ENCODE measurements at places on chromosomes 6 and 20.

DNA sequence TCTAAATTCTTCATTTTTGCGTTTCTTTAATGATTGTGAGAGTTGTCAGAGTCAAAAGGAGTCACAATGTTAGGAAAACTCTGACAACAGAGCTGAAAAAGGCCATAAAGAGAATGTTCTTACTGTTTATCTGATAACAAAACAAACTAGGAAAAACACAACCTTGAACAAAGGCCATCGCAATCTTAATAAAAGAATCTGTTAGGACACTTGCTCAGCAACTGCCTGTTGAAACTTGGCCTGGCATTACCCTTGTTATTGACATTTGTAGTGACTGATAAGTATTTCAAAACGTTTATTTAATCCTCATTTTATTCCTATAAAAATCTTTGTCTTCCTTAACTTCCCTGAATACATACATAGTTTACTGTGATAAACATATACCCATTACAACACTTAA, 15.7 kb downstream of the GSTA1 start:
- no peak for DNase-seq

DNA sequence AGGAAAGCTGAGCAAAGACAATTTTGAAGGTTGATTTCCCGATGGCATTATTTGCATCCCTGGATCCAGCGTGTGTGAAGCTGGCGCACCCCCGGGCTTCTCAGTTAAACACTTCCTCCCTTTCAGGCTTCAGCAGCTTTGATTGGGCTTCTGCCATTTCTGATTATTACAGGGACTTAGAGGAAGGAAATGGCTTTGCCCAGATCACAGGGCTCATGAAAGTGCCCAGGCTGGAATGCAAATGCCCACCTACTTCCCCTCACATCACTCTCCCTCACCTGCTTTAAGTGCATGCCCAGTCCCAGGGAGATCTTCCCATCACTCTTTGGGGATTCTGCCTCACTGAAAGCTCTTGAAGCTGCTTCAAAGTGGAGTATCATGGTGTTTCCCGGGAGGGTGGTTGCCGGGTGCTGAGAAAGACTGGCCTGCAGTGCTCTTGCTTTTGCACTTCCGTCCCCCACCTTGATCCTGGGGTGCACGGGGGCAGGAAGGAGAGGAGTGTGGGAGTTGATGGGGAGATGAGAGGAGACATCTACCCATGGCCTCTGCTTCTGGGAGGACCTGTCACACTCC, 28.3 kb downstream of the PHACTR3 start:
- no peak for DNase-seq

DNA sequence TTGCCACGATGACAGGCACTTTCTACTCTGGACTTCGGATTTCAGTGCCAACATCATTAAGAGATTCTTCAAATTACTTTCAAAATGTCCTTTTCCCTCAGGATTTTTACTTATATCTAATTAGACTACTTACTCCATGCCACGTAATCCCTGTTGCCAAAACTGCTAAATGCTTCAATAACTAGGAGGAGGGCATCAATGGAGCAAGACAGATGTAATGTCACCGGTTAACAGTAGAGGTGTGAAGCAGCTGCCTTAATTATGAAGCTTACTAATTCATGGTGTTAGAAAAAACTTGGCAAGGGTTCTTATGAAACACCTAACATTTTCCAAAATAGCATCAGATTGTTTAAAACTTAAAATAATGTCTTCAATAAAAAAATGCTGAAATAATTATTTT, 111.2 kb upstream of the SIM1 start:
- no peak for DNase-seq

DNA sequence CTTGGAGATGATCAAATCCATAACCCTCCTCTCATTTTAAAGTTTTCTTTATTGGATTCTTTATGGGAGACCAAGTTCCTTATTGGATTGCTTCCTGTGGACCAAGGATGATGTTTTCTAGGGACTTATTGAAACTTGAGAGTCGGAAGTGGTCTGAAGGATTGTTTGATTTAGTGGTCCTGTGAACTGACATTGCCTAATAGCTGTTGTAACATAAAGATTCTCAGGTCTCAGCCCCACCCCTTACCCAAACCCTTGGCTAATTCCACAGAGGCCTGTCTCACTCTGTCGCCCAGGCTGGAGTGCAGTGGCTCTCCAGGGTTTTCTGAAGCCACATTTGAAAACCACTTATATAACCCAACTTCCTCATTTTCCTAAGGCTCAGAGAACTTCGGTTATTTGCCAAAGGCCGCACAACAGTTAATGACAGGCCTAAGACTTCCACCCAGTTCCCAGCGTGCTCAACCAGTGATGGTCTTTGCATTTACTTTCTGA, 77.0 kb downstream of the ATXN1 start:
- DNase-seq = no peak

- no peak for DNase-seq
Measured at GRCh38 chr20:47466704-47467459, 34.8 kb upstream of the NCOA3 start.

DNA sequence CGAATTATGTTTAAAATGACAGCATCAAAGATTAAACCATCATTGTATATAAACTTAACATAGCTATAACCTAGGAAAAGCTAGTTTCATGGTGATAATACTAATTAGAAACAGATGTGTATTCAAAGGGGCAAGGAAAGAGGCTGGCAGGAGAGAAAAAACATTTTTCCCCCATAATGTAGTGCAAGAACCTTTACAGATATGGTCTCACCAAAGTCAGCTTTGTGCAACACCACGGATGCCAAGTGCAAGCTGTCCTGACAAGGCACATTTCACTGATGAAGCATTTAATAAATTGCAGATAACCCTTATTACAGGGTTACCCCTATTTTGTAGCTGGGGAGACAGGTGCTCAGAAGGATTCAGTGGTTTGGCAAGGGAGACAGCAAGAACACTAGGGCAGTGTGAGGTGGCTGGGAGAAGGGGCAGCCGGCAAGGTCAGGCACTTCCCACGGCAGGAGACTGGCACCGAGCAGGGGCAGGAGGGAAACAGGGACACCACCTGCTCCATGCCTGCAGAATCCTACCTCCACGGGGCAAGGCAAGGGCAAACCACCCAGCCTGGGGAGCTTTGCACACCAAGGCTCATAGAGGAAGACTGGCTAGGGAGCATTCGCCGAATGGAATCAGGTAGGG, 6.5 kb downstream of the RPS6KA2 start:
- no peak for DNase-seq

- no peak for DNase-seq
Measured at GRCh38 chr6:49142421-49143151, 320.5 kb downstream of the MMUT start.

DNA sequence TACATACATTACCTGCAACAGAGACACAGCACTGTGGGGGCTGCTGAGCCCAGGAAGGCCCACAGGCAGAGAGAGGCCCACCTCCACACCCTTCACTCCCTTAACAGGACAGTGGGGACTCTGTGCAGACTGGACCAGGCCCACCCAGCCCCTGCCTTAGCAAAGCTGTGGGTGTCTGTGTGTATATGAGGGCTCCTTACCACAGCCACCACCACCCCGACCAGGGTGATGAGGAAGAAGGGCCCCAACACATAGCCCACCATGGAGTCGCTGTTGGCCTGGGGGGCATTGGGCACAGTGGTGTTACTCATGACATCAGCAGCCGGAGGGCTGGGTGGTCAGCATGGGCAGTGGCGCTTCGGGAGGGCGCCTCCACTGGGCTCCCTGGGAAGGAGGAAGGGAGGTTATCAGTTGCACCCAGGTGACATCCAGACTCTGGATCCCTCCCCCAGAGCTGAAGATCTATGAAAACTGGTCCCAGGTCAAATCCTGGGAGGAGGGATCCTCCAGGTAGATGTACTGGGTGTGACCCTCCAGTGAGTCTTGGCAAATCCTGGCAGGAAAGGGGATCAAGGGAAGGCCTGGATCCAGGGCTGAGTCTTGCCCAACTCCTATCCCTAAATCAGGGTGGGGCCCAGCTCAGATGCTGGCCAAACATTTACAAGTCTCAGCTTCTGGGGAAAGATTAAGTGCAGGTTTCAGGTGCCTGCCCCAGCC, 1.2 kb downstream of the SMIM29 start:
- DNase-seq = no peak

GRCh38 chr20:61809006-61809770, 256.5 kb downstream of the TAF4 start:
- DNase-seq = no peak

DNA sequence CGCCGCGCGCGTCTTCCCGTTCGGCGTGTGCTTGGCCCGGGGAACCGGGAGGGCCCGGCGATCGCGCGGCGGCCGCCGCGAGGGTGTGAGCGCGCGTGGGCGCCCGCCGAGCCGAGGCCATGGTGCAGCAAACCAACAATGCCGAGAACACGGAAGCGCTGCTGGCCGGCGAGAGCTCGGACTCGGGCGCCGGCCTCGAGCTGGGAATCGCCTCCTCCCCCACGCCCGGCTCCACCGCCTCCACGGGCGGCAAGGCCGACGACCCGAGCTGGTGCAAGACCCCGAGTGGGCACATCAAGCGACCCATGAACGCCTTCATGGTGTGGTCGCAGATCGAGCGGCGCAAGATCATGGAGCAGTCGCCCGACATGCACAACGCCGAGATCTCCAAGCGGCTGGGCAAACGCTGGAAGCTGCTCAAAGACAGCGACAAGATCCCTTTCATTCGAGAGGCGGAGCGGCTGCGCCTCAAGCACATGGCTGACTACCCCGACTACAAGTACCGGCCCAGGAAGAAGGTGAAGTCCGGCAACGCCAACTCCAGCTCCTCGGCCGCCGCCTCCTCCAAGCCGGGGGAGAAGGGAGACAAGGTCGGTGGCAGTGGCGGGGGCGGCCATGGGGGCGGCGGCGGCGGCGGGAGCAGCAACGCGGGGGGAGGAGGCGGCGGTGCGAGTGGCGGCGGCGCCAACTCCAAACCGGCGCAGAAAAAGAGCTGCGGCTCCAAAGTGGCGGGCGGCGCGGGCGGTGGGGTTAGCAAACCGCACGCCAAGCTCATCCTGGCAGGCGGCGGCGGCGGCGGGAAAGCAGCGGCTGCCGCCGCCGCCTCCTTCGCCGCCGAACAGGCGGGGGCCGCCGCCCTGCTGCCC, 1.1 kb downstream of the SOX4 start:
- DNase-seq = peak; percentile 12

GRCh38 chr20:2799688-2800520, 523 bp downstream of the CPXM1 start:
- no peak for DNase-seq

DNA sequence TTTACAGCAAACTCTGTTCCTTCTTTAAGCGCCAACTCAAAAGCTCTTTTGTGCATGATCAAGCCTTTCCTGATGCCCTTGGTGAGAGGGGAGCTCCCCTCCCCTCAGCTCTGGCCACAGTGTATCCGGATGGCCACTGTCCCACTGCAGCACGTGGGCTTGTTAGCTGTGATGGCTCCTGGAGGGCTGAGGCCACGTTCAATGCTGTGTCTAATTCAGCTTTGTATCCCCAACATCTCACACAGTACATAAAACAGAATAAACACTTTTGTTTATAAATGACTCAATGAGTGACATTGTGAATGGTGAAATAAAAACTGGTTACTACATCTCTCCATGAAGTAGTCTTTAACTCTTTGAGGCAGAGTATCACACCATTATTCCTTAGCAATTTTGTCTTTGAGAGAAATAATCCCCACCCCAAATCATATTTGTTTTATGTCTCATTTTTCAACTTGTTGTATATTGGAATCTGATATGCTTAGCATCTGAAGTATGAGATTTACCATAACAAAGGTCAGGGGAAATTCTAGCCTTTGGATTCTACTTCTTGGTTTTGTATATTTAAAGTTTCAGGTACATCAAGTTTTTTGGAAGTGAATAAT, 44.5 kb downstream of the EDN1 start:
- DNase-seq = no peak

- DNase-seq = no peak
Measured at GRCh38 chr6:147467428-147467827, 41.1 kb upstream of the SAMD5 start.

DNA sequence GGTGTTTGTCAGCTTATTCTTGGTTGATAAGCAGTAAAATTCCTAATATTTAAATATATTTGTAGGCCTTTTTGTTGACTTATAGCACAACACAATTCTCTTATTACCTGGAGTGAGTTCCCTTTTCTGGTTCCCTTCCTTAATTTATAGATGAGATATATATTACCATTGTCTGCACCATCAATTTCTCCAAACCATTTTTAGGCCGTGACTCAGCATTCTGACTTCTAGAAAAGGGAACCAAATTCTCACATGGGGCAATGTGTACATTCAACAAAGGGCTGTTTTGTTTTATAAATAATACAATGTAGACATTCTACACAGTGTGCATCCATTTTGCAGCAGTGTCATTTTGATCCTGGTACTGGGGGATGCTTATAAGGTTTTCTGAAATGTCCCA, 52.8 kb downstream of the NCOA7 start:
- no peak for DNase-seq

GRCh38 chr6:57108691-57109090, 18.7 kb downstream of the ZNF451 start:
- DNase-seq = no peak

- no peak for DNase-seq
Measured at GRCh38 chr6:168192901-168193815, 114.1 kb upstream of the FRMD1 start.

GRCh38 chr20:37898233-37899104, 4.5 kb upstream of the VSTM2L start:
- no peak for DNase-seq

DNA sequence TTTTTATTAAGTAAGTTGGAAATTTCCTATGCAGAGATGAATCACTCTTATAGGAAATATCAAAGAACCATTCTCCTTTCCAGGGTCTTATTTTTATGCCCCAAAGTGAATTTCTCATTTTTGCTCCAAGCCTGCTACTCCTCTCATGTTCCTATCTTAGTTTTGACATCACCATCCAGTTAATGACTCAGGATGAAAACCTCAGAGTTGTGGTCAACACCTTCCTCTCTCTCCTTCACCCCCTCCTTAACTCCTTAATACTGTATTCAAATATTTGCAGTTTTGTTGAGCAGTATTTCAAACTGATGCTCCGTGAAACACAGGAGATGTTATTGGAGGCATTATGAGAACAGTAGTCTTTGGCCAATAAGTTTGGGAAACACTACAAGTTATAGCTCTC, 64.1 kb downstream of the NRN1 start:
- DNase-seq = no peak

- DNase-seq = no peak
Measured at GRCh38 chr6:166952567-166953486, 3.5 kb downstream of the RNASET2 start.

- DNase-seq = no peak
Measured at GRCh38 chr6:38499529-38500096, 140.1 kb downstream of the BTBD9 start.

- no peak for DNase-seq
Measured at GRCh38 chr6:107655245-107655644, 165.3 kb downstream of the SOBP start.

DNA sequence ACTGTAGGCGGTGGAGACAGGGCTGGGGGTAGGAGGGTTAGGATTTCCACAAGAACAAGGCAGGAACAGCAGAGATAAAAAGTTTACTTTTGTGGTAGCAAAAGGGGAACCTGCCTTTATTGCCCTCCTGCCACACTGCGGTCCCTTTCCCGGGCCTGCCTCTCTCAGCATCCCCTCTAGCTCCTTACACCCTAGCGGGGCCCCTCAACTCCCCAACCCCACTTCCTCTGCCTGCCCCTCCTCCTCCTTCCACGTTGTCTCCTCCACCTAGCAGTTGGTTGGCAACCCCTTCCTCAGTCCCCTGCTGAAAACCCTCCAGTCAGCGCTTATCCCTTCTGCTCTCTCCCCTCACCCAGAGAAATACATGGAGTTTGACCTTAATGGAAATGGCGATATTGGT, 714 bp downstream of the AIF1 start:
- DNase-seq = no peak

All from stimulated activated CD4-positive, alpha-beta T cell treated with anti-CD3 and anti-CD28 coated beads, Interleukin-1b, Interleukin-23, amount 100 ng/mL, for 4 hours (primary cell).